ENCODE measurements at places on chromosomes 1 and 21.
A peak's percentile ranks its signal among the peaks of the same experiment; 100 is the strongest.

DNA sequence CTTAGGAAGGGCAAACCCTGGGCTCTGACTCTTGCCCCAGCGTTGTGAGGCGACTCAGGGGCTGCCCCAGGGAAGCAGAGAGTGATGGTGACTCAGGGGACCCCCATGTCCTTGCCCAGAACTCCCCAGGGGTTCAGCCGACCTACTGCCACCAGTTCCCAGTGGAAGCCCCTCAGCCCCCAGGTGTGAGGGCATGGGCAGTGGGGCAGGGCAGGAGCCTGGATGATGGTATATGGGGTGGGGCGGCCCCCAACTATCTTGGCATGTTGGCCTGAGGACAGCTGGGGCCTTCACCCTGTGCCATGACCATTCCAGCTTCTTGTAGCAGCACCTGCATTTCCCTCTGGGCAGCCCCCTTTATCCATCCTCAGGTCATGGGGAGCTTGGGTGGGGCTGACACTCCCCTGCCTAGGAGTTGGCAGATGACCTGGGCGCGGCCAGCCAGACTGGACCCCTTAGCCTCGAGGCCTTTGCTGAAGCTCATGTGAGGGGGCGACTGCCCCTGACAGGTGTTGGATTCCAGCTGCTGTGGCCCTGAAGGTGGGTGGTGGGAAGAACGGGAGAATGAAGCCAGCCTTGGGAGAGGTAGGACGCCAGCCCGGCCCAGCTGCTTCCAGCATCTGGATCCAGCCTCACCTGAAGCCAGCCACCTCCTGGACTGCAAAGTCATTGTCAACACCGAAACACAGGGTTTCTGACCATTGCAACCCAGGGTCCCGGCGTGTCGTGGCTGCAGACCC lies 1.8 kb upstream of the FNDC10 start:
- DNase-seq = no peak

DNA sequence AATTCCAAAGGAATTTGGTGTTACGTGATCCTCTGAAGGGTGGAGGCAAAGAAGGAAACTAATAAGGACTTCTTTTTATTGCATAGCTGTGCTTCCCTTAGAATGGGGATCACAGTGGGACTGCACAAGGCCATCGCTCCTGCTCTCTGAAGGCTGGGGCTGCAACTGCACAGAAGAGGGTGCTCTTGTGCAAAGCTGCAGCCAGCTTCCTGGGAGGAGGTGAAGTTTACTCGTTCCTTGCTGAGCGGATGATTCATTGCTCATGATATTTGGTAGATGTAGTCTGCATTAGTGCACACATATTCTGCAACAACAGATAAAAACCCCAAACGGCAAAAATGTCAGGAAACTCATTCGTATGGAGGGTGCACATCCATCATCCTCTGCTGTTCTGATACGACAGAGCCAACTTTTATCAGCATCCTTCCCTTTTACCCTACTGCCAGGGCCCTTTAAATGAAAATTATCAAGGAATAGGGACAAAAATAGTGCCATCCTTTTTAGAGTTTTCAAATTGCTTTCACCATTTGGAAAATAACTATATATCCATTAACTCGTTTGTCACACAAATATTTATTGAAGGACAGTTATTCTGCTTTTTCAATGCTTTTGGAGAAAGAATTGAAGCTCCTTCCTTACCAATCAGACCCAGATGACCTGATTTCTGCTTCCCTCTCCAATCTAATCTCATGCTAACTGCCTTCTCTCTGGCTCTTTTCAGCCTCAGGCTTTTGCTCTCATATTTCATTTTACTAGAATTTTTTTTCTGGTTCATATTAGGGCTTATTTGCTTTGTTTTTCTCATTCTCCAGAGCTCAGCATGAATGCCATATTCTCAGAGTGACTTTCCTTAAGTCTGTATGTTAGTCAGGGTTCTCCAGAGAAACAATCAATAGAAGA lies 263.6 kb downstream of the DUSP10 start:
- DNase-seq = peak; percentile 27

DNA sequence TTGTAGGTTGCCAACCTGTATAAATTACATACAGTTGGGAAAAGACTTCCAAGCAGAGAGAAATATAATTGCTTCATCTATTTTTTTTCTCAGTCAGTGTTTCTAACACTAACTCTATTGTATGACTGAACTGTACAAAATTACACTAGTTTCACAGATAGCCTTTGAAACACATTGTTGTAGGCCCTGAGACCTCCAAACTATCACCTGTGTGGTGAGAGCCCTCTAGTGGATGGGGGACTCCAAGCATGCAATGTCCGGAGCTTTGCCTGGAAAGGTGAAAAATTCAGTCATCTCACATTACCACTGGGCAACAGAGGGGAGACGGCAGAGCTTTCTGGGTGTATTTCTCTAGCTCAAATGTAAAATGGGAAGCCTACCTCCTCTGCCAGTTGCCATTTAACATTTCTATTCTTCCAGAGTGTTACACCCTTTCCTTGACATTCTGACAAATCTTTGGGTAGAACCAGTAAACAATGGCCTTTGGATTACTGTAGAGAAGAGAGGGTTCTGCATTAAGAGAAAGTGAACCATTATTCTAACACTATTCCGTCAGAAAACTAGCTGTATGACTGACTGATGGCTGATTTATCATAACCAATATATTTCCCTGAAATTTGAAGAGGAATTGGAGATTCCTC lies 212.2 kb downstream of the LYPLAL1 start:
- peak; percentile 18 for DNase-seq

DNA sequence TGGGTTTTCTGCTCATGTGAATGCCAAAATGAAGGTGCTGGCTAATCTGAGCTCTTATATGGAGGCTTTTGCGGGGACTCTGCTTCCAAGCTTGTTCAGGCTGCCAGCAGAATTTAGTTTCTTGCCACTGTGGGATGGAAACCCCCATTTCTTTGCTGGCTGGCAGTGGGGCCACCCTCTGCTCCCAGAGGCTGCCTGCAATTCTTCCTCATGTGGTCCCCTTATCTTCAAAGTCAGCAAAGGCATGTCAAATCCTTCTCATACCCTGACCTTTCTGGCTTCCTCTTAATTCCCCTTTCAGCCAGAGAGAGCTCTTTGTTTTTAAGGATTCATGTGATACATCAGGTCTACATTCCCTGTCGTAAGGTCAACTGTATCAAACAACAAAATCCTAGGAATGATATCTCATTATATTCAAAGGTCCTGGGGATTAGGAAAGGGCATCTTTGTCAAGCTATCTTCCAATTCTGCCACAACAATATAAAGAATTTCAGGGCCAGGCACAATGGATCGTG lies 5.2 kb upstream of the GPR161 start:
- DNase-seq = no peak

- no peak for DNase-seq
Observed at GRCh38 chr1:108824051-108824450, 32.8 kb downstream of the AKNAD1 start.

DNA sequence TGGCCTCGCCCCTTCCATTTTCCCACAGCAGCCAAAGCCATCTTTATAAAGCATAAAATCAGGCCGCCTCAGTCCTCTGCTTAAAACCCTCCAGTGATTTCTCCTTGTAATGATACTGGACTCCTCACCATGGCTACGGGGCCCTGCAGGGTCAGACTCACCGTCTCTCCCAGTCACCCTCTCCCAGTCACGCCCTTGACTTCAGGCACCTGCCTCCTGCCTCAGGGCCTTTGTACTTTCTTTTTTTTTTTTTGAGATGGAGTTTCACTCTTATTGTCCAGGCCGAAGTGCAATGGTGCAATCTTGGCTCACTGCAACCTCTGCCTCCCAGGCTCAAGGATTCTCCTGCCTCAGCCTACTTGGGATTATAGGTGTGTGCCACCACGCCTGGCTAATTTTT lies 47.8 kb downstream of the PIK3CD start:
- DNase-seq = no peak

- no peak for DNase-seq
Observed at GRCh38 chr1:201896951-201897391, 8.3 kb downstream of the SHISA4 start.

DNA sequence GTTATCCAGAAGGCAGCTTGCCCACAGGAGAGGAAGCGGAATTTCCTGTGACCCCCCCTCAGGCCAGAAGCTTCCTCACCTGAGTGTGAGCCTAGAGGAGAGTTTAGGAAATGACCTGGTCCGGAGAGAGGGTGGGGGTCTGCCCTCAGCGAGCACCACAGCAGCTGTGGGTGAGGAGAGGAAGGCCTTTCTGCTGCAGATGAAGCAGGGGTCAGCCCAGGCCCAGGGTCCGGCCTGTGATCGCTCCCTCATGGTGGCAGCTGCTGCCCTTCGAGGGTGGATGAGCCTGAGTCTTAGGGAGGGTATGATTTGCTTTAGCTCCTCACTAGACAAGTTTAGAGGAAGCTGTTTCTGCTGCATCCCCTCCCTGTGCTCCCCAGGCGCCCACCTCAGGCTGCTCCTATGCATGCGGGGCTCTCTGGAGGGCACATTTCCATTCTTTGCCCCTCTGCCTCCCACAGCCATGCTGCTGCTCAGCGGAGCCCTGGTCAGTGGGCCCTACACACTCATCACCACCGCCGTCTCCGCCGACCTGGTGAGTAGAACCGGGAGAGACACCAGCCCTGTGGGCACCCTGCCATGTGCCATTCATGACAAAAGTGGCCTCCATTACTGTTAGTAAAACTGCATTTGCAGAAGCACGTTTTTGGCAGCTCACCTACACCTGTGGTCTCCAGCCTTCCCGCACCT lies 53.0 kb downstream of the SLC37A1 start:
- no peak for DNase-seq

DNA sequence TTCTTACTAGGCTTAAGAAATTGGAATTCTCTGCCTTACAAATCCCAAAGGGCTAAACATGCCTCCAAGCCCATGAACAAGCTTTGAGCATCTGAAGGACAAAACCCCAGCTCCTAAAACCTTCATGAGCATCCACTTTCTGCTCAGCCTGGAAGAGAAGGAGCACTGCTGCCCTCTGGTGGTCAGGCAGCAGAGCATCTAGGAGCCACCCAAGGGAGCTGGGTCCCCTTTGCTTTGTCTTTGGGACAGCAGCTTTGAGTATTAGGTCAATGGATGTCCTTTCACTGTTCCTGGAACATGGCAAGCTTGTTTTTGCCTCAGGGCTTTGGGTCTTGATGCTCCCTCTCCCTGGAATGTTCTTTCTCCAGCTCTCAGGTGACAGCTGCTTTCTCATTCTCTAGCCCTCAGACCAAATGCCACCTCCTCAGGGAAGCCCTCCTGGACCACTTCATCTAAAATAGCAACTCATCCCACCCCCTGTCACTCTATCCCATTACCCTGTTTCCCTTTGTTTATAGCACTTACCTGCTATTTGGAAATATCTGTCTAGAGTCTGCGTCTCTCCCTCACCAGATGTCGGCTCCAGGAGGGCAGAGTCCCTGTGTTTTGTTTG lies 25.7 kb downstream of the RAB7B start:
- peak; percentile 58 for DNase-seq

DNA sequence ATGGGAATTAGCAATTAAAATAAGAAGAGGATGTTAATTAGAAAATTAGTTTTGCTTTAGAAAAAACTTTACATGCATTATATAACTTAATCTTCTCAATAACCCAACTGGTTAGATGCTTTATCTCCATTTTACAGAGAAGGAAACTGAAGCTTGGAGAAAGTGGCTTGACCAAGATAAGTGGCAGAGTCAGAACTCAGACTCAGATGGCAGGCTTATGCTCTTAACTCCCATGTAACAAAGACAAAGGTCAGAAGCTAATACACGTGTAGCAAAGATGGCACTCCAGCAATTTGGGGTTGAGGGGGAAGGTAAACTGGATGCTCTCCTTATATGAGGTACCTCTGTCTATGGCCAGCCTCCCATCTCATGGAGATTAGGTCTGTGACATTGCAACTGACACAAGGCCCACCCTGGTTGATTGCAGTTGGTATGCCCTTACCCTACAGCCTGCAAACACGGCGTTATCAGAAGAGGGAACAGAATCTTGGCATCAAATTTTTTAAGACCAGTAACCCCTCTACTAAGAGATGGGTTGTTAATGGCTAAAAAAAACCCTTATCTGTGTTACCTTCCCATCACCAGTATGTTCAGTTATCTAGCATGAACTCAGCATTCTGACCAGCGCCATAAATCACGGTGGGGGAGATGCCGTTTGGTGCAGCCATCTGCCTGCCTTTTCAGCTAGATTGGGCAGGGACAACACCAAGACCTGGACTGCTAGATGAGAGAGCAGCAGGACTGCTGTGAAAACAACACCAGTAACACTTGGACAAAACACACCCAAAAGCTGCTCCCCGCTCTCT lies 97.0 kb downstream of the UBR4 start:
- DNase-seq = no peak

DNA sequence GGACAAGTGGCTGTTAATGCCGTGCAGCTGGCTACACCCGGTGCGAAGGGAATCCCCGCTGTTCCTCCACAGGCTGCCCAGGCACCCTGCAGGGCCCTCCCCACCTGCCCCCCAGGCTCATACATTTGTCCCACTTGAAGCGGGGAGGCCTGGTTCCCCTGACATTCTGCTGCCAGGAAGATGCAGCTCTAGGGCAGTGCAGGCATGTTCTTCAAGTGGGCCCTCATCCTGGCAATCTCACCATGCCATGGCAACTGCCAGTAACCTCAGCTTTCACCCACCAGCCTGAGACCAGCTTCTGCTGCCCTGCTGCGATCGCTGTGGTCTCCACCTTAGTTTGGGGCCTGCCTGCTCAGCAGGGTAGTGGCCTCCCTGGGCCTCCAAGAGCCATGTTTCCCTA lies 151.9 kb upstream of the COL6A1 start:
- DNase-seq = no peak

DNA sequence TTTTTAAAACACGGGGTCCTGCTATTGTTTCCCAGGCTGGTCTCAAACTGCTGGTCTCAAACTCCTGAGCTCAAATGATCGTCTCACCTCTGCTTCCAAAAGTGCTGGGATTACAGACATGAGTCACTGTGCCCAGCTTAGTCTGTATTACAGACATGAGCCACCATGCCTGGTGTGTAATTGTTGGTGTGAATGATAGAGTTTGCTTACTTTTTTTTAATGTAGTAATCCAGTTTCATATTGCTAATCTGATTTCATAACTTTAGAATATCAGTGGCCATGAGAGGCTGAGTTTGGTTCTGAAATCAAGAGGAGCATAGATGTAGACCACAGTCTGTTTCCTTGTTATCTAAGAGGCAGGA lies 3.4 kb downstream of the EPB41 start:
- no peak for DNase-seq

DNA sequence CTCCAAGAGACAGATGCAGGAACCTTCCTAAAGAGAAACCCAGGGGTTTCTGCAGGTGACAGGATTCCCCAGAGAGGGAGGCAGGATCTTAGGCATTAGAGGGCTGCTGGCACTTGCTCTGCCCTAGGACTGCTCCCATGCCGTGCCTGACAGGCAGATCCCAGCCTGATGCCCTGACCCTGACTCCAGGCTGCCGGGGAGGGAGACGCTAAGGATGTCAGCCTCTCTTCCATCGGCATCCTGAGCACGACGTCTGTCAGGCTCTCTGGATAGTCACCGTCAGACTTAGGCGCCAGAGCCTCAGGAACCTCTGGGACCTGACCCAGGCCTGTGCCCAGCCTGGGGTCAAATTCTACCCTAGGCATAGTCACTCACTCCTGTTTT lies 157.1 kb downstream of the NPHP4 start:
- DNase-seq = no peak

GRCh38 chr1:236948381-236948780 lies 55.9 kb downstream of the MT1HL1 start:
- no peak for DNase-seq

GRCh38 chr21:17051054-17051453 lies 461.8 kb upstream of the CXADR start:
- DNase-seq = no peak

GRCh38 chr1:87766737-87767136 lies 438.1 kb downstream of the LMO4 start:
- no peak for DNase-seq

GRCh38 chr1:90864681-90865080 lies 147.6 kb upstream of the BARHL2 start:
- DNase-seq = no peak

- DNase-seq = no peak
Observed at GRCh38 chr1:27915082-27915575, 19.7 kb upstream of the SMPDL3B start.

- DNase-seq = no peak
Observed at GRCh38 chr1:93995837-93996536, 86.8 kb upstream of the GCLM start.
